ENCODE measurements at places on chromosomes 13 and 19. TPM values are rescaled to one million over a fixed set of nuclear protein-coding genes. Genes with fewer than 3 reads are reported as not detected.

DNA sequence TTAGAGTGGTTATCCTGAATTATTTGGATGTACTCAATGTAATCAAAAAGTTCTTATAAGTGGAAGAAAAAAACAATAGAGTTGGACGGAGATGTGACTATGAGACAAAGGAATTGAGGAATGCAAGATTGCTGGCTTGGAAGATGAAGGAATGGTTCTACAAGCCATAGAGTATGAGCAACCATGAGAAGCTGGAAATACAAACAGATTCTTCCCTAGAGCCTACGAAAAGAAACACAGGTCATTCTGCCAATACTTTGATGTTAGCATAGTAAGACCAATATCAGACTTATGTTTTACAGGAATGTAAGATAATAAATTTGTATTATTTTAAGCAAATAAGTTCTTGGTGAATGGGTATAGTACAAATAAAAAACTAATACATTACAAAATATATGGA, 249.2 kb downstream of the DIAPH3 start:
- DNase-seq = no peak

- DNase-seq = no peak
Observed at GRCh38 chr13:45776748-45777147, 74.6 kb downstream of the CBY2 start.

GRCh38 chr19:30168760-30169159, 203.4 kb upstream of the ZNF536 start:
- no peak for DNase-seq

GRCh38 chr19:46715620-46715974, 1.3 kb downstream of the PRKD2 start:
- DNase-seq = no peak

Gene MISP
- polyA plus RNA-seq = 8.1 TPM

- no peak for DNase-seq
Observed at GRCh38 chr19:20186174-20186573, 19.2 kb downstream of the ZNF486 start.

- no peak for DNase-seq
Observed at GRCh38 chr19:18176367-18177310, 3.0 kb downstream of the IFI30 start.

Gene PRRG2
- 7.3 TPM for polyA plus RNA-seq

DNA sequence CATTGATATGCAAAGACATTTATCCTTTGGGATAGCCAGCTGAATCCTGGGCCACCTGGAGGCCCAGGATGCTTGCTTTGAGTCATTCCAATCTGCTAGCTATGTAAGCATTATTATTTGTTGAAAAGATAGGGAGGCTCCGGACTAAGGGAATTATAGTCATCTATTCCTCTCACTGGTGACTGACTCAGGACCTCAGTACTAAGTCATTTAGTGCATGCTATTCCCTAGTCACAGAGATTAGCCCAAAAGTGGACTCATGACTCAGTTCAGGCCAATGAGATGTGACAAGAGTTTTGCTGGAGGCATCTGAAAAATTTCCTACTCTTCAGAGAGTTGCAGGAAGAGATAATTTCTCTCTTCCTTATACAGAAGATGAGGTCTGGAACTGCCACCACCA, 67.9 kb upstream of the ITM2B start:
- DNase-seq = no peak

All from right renal pelvis (tissue), 4 donors.